ENCODE measurements at places on chromosomes 6 and 20.

GRCh38 chr6:127547215-127547614 lies 28.1 kb upstream of the MTCL3 start:
- DNase-seq, result no peak

DNA sequence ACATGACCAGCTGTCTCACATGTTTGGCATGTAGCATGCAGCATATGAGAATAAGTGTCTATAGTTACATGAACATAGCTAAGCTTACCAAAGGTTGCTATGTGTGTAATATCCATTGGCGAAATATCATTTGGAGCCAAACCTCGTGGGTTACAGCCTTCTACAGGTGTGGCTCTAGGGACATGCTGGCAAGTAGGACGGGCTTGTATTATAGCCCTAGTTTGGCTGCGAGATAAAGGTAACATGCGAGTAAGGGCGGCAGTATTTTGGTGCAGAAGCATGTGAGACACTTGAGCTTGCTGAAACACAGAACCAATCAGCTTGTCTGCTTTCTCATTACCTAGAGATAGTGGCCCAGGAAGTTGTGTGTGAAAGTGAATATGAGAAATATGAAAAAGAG lies 6.5 kb upstream of the ABHD12 start:
- no peak for DNase-seq

GRCh38 chr20:22827916-22828315 lies 207.2 kb upstream of the SSTR4 start:
- no peak for DNase-seq

GRCh38 chr20:63124782-63125580 lies 91.0 kb downstream of the YTHDF1 start:
- DNase-seq, result no peak

DNA sequence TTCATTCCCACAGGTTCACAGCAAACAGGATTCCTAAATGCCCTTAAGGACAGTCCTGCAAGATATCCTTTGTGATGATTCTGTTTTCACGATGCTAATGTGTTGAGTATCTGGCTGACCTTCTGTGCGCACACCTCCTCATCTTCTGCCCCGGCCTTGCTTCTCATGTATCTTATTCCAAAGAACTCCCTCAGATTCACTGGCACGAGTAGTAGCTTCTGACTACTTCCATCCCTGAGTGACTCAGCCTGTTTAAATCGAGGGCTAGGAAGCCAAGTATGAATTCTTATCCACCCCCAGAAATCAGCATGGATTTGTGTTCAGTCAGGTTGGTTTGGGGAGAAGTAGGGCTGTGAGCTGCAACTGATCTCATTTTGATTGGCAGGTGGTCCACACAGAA lies 190.2 kb upstream of the SNX9 start:
- no peak for DNase-seq

DNA sequence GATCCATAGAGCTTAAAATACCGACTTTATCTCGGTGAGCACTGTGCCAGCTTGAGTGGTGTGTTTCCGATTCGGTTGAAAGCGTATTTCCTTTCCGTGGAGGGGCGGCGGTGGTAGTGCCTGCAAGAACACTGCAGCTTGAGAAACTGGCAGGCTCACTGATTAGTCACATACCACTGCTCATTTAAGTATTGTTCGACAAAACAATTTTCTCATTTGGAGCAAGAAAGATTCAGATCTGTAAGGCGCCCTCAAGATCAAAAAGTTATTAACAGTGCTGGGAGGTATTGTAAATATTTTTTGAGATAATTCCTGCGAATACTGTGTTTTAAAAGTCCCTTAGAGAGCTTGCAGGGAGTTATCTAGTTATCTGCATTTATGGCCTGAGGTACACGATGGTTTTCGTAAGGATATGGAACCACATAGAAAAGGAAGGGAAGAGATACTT lies 1.3 kb downstream of the MAPK14 start:
- DNase-seq, result peak; percentile 84

GRCh38 chr6:129498950-129499842 lies 210.8 kb downstream of the ARHGAP18 start:
- DNase-seq, result peak; percentile 70

DNA sequence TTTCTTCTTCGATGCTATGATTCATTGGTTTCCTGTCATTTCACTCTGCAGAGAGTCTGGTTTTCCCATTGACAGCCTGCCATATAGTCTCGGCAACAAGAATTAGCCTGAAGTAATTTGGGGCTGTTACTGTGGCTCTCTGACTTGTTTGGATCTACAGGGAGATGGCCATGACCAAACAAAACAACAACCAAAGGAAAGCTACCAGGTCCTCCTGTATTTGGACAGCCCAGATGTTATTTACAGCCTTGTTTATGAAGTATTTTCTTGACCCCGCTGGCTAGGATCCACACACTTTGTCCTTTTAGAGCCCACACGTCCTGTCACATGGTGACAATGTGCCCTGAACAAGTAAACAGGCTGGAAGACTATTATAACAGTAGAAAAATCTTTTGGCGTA lies 111.4 kb upstream of the PREP start:
- DNase-seq, result no peak

DNA sequence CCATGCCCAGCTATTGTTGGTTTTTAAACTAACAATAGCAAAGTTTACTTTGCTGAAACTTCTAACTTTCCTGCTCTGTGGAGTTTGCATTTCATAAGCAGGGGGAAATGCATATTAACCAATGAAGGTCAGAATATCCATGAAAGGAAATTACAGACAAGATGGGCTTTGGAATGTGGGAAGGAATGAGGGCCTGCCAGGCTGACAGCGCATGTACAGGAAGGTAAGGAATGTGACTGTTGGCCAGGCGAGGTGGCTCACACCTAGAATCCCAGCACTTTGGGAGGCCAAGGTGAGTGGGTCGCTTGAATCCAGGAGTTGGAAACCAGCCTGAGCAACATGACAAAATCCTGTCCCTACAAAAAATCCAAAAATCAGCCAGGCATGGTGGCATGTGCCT lies 49.6 kb downstream of the CDK5RAP1 start:
- no peak for DNase-seq

DNA sequence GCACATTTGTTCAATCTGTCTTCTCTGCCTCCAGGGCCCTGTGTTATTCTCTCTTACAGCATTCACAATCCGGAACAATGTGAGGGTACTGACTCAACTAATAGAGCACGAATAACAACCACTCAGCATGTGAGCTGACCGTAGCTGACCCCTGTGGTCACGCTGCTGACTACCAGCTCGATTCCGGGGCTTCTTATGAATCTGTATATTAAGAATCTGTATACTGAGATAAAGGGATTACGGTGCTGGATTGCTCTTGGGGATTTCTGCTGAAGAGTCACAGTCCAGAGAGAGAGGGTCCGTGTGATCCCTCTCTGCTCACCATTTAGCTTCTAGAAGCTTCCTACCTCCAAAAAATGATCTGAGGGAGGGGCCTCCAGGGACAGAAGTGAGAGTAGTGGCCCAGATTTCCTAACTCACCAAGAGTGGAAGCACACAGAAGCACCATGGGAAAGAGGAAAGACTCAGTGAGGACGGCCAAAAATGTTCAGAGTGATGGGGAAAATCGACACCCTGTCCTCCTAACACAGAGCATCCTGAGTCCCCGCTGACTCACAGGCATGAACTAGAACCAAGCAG lies 156.2 kb downstream of the THBS2 start:
- peak; percentile 65 for DNase-seq

GRCh38 chr6:134002821-134003220 lies 49.6 kb downstream of the SLC2A12 start:
- DNase-seq, result no peak

- peak; percentile 10 for DNase-seq
These were observed 520.9 kb downstream of the HTR1B start for GRCh38 chr6:76942203-76942966.

All from mesenchymal stem cell (in vitro differentiated cells and primary cell).